Activated CD4-positive, alpha-beta T cell treated with anti-CD3 and anti-CD28 coated beads, Interleukin-2, amount 10 ng/mL, durations not matched to agents 7 days and 5 days (primary cell): ENCODE measurements at places on chromosomes 12 and 14. TPM values are rescaled to one million over a fixed set of nuclear protein-coding genes. Genes with fewer than 3 reads are reported as not detected.

CHPT1 gene
- total RNA-seq, result 9.5 TPM

PRKD1 gene
- total RNA-seq, result not detected

RTN1 gene
- not detected for total RNA-seq

DDX51 gene
- total RNA-seq, result 25.2 TPM

AQP2 gene
- total RNA-seq, result not detected

SIX4 gene
- 0.08 TPM for total RNA-seq

KRT74 gene
- 0.15 TPM for total RNA-seq

IL31 gene
- not detected for total RNA-seq

TAS2R13 gene
- total RNA-seq, result 1.0 TPM

STON2 gene
- 0.72 TPM for total RNA-seq

DNA sequence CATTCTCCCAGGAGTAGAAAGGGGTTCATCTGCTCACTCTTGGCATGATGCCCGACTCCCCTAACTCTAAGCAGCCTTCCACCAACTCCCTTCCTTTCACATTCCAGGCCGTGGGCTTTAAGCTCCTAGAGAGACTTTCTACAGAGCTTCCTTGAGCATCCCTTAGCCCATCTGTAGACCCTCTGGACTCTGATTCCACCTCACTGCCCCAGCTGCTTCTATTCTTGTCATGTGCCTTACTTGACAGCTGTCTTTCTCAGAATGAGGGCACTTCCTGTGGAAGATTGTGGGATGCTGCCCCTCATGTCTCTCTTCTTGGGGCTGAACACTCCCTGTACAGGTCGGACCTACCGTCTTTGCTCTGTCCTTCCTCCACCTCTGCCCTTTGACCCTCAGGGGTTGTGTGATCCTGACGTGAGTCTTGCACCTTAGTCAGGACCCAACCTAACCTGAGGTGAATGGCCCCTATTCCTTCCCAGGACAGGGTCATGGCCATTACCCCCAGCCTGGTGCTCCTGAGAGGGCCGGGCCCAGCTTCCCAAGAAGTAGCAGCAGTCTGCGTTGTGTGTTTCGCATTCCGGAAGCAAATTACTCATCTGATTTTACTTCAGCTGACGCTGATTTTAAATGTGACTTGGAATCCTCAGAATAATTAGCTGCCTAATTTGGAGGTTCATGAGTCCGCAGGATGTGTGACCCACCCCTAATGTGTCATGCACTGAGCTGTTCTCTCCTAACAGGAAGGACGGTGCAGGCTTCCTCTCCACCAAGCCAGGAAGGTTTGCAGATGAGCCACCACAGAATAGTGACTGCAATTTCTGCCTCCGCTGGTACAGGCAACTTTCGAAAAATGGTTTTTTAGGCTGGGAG, 2.7 kb upstream of the GALNT6 start:
- peaks cover 4% of the 10 kb centered on the region for H3K27me3 ChIP-seq
- H3K27ac ChIP-seq, result peak overlapping the region; percentile 93
- peaks cover 64% of the 10 kb centered on the region for H3K4me1 ChIP-seq

GRCh38 chr12:81187686-81188085, 109.8 kb downstream of the ACSS3 start:
- no peaks in the 10 kb centered on the region for H3K36me3 ChIP-seq
- no peak overlapping the region for H3K27ac ChIP-seq
- no peaks in the 10 kb centered on the region for H3K4me1 ChIP-seq
- H3K4me3 ChIP-seq, result no peak overlapping the region
- DNase-seq, result no peak
- no peaks in the 10 kb centered on the region for H3K27me3 ChIP-seq

- no peak for DNase-seq
- H3K4me3 ChIP-seq, result peak overlapping the region; percentile 93
- peaks cover 41% of the 10 kb centered on the region for H3K4me1 ChIP-seq
- peaks cover 12% of the 10 kb centered on the region for H3K36me3 ChIP-seq
- no peaks in the 10 kb centered on the region for H3K27me3 ChIP-seq
- peak overlapping the region; percentile 96 for H3K27ac ChIP-seq
These were observed 507 bp upstream of the PTPN11 start for GRCh38 chr12:112418273-112418607.

DNA sequence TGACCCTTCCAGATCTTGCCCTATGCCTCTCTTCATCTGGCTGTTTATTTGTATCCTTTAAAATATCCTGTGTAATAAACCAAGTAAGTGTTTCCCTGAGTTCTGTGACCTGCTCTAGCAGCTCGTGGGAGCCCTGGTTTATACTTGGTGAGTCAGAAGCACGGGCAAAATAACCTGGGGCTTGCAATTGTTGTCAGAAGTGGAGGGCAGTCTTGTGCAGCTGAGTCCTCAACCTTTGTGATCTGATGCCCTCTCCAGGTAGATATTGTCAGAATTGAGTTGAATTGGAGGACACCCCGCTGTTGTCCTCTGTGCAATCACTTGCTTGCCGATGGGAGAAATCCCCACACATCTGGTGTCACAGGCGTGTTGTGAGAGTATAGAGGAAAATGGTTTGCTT, 62.5 kb upstream of the PRICKLE1 start:
- no peaks in the 10 kb centered on the region for H3K27me3 ChIP-seq
- DNase-seq, result no peak
- no peaks in the 10 kb centered on the region for H3K36me3 ChIP-seq
- no peak overlapping the region for H3K4me3 ChIP-seq

DNA sequence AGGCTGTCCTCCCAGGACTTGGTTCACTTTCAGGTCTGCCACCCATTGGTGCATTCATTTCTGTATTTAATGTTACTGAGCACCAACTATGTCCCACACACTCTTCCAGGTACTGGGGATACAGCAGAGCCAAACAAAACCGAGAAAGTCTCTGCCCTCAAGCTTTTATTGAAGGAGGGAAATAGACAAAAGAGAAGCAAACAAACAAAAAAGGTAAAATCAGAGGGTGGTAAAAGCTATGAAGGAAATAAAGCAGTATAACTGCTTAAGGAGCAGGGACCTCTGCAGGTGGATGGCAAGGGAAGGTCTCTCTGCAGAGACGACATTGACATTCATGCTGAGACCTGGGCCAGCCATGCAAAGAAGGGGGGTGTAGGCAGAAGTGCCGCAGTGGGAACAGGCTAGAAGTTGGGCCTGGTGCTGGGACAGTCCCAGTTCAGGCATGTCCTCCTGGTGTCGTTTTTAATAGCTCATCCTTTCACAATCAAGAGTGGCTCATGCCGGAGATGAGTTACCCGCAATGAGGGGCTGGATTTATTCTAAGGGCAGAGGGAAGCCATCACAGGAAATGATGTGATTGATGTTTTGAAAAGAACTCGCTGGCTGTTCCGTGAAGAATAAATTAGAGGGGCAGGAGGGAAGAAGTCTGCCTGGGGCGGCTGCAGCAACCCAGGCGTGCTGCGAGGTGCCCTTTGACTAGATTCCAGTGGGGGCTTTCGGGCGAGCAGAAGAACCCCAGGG, 72.8 kb downstream of the IRF2BPL start:
- H3K4me1 ChIP-seq, result peaks cover 82% of the 10 kb centered on the region
- H3K27ac ChIP-seq, result peak overlapping the region; percentile 97
- DNase-seq, result peak; percentile 77

GRCh38 chr12:63025116-63025515, 90.2 kb upstream of the PPM1H start:
- H3K27me3 ChIP-seq, result peaks cover 2% of the 10 kb centered on the region
- no peaks in the 10 kb centered on the region for H3K36me3 ChIP-seq
- DNase-seq, result no peak
- H3K4me3 ChIP-seq, result no peak overlapping the region
- H3K4me1 ChIP-seq, result no peaks in the 10 kb centered on the region

DNA sequence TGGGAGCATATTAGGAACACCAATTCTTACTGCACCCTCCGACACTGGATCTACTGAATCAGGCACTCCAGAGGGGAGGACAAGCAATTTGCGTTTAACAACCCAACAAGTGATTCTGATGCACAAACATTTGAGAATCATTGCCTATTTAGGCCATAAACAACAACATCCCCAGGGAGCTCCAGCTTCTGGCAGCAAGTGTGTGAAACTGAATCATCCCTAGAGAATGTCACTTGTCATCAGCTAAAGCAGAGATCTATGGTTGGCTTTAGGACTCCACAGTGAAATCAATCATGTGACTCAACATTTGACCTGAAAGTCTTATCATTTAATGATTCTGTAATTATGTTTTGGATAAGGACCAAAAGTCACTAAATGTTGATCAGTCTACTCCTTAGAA, 505.0 kb upstream of the FLRT2 start:
- no peak for DNase-seq
- no peak overlapping the region for H3K27ac ChIP-seq
- no peaks in the 10 kb centered on the region for H3K36me3 ChIP-seq
- no peaks in the 10 kb centered on the region for H3K4me1 ChIP-seq
- H3K27me3 ChIP-seq, result no peaks in the 10 kb centered on the region

GRCh38 chr12:89225401-89225800, 126.9 kb downstream of the DUSP6 start:
- DNase-seq, result peak; percentile 81
- peaks cover 26% of the 10 kb centered on the region for H3K36me3 ChIP-seq
- H3K4me3 ChIP-seq, result peak overlapping the region; percentile 1
- H3K27ac ChIP-seq, result peak overlapping the region; percentile 91
- H3K4me1 ChIP-seq, result peaks cover 64% of the 10 kb centered on the region

- H3K27me3 ChIP-seq, result no peaks in the 10 kb centered on the region
- H3K4me3 ChIP-seq, result no peak overlapping the region
- peaks cover 23% of the 10 kb centered on the region for H3K36me3 ChIP-seq
- peaks cover 5% of the 10 kb centered on the region for H3K4me1 ChIP-seq
- DNase-seq, result no peak
- no peak overlapping the region for H3K27ac ChIP-seq
These were observed 27.6 kb downstream of the SBNO1 start for GRCh38 chr12:123337070-123337469.

GRCh38 chr14:91817566-91818325, 49.6 kb downstream of the TC2N start:
- peaks cover 75% of the 10 kb centered on the region for H3K36me3 ChIP-seq
- no peaks in the 10 kb centered on the region for H3K27me3 ChIP-seq
- no peak for DNase-seq
- H3K27ac ChIP-seq, result no peak overlapping the region
